ENCODE measurements at places on chromosomes 4 and X.
A peak's percentile ranks its signal among the peaks of the same experiment; 100 is the strongest.

DNA sequence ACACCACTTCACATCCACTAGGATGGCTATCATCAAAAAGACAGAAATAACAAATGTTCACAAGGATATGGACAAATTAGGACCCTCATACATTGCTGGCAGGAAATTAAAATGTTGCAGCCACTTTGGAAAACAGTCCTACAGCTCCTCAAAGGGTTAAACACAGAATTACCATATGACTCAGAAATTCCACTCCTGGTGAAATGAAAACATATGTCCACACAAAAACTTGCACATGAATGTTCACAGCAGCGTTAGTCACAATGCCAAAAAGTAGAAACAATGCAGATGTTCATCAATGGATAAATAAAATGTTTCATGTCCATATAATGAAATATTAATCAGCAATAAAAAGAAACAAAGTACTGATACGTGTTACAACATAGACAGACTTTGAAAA, 15.1 kb downstream of the S100G start:
- DNase-seq, result no peak

GRCh38 chr4:159227378-159227777, 124.5 kb downstream of the RAPGEF2 start:
- DNase-seq, result no peak

- DNase-seq, result peak; percentile 64
These were observed 99.9 kb upstream of the KLHL13 start for GRCh38 chrX:118216509-118216908.

DNA sequence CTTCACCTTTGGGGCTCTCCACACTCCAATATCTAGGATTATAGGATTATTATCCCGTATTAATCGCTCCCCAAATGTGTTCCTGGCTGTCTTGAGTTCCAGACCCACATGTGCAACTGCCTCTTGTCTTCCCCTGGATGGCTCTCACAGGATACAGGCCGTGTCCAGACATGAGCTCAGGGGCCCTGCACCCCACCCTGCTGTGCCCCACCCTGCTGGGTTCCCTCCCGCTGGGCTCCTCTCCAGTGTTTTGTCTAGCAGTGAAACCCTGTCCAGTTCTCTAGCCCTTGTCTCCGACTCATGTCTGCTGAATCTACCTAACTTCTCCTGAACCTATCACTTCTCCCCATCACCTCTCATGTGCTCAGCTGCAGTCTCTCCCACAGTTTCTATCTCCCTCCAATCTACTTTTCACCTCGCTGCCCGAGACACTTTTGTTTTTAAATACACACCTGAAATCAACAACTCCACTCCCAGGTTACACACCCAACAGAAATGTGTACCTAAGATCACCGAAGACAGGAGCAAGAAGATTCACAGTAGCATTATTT, 2.0 kb downstream of the RNF212 start:
- DNase-seq, result no peak

GRCh38 chr4:127781300-127782024, 660 bp upstream of the HSPA4L start:
- DNase-seq, result peak; percentile 46

DNA sequence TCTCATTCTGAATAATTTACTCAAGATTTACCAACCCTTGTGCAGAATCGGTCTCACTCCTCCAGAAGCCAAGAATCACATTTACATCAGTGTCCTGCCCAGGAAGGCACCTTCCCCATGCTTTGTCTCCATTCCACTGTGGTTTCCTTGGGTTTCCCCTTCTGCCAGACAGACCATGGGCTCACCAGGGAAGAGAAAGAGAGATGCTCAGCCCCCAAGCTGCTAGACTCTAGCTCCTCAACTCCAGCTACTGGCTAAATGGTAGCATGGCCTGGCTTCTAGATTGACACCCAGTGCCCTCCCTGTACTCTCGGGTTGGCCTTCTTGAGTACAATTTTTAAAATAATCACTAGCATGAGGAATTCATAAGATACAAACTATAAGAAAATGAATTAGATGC, 12.9 kb downstream of the TLR10 start:
- DNase-seq, result no peak

- no peak for DNase-seq
These were observed 54.7 kb upstream of the ANXA10 start for GRCh38 chr4:168037676-168038075.

DNA sequence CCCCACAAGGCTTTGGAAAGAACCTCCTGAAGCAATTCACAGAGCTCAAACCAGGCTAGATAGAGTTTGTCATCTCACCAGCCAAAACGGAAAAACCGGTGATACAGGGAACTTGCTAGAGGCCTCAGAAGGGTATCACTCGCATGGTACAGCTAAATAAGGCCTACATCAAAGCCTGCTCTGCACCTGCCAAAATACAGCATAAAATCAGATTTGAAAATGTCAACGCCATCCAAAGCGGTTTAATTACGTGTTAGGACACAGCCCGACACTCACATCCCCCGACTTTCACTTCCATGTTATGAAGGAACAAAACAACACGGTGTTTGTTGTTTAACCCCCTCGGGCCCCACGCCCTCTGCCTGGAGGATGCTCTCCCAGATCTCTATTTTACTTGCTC, 65.0 kb downstream of the MAPK10 start:
- DNase-seq, result no peak

DNA sequence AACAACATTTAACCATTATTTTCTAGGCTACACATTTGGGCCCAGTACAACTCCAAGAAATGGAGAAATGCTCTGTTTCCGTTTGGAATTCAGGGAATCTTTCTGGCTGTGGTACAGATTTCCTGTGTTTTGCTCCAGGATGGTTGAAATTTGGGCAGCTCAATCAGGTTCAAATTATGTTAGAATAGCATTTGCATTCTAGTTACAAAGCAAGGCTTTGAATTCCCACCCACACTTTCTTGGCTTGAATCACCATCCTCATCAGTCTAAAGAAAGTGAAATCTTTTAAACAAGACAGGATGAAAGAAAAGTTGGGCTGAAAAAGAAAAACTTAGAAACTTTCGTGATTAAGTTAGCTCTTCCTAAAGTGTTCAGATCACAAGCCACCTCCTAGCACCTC, 98.1 kb upstream of the VCX3B start:
- no peak for DNase-seq

DNA sequence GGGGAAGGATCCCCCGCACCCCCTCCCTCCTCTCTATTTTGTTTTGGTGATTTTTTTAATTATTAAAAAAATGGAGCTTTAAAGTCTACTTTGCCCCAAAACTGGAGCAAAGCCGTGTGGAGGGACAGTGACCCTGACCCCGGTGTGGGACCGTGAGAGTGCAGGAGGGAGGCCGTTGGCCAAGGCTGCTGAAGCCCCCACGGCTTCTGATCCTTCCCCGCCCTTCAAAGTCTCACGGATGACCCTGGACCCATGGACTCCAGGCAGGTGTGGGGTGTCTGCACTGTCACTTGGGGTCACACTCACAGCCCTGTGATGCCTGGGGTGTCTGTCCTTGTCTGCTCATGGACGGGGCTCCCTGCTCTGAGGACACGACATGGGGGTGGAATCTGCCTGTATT, 133.3 kb downstream of the CPZ start:
- DNase-seq, result no peak

DNA sequence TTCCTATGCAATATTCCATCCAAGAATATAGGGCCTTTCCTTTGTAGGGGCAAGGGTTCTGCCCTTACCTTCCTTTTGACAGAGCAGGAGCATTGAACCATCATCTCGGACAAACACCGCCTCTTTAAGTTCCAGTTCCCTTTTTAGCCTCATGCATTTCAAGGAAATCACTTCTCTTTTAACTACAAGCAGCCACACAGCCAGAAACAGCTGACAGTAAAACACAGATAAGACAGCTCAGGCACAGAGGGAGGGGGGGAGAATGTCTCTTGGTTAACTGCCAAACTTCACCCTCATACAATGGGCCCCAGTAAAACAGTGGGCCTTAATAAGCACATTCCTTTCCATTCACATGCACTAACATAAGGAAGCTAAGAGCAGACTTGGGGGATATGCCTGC, 648.3 kb downstream of the GABRG1 start:
- DNase-seq, result no peak

DNA sequence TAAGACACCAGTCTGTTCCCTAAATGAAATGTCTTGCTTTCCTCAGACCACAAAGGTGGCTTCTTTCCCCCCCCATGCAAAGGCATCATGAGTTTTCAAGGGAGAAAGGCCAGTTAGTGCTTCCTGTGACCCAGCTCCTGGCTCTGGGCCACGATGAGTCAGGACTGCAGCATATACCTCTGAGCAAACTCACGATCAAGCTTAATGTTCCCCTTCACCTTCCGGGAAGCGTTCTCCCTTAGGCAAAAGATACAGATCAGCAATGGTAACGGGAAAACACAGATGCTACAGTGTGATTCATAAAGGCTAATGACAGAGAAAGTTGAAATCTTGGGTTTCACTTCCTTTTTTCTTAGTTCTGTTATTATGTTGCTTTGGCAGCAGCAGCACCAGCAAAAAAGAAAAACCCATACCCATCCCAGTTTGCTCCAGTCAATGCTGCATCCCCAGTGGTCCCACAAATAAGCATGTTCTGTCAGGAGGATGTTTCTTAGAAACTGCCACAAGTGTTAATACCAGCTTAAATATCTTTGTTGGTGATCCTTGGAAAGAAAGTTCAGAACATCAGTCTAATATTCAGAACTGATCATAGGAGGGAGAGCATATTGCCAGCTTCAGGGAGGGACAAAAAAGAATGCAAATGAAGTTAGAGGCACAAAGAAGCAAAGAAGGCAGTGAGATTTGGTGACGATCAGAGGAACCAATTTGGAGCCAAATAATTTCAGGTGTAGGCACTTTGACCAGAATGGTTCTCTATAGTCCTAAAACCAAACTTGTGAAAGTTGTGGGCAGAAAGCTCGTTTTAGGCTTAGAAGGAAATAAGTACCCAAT, 41.2 kb downstream of the LONRF3 start:
- no peak for DNase-seq

DNA sequence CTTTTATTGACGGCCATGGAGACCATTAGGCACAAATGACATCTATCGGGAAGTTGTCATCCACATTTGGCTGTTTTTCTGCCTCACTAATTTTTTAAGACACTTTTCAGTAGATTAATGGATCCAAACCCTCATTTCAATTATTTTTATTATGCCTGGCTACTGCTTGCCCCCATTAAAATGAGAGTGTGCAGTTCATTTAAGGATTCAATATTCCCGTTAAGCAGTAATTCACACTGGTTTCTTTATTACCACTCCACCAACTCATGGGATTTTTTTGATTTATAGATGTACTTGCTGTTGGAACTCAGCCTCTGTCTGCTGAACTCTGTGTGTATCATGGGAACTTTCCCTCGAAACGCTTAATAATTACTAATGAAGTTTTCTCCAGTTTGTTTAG, 291.8 kb upstream of the PRKX start:
- no peak for DNase-seq

- no peak for DNase-seq
These were observed 595 bp upstream of the NAP1L2 start for GRCh38 chrX:73215246-73215645.

DNA sequence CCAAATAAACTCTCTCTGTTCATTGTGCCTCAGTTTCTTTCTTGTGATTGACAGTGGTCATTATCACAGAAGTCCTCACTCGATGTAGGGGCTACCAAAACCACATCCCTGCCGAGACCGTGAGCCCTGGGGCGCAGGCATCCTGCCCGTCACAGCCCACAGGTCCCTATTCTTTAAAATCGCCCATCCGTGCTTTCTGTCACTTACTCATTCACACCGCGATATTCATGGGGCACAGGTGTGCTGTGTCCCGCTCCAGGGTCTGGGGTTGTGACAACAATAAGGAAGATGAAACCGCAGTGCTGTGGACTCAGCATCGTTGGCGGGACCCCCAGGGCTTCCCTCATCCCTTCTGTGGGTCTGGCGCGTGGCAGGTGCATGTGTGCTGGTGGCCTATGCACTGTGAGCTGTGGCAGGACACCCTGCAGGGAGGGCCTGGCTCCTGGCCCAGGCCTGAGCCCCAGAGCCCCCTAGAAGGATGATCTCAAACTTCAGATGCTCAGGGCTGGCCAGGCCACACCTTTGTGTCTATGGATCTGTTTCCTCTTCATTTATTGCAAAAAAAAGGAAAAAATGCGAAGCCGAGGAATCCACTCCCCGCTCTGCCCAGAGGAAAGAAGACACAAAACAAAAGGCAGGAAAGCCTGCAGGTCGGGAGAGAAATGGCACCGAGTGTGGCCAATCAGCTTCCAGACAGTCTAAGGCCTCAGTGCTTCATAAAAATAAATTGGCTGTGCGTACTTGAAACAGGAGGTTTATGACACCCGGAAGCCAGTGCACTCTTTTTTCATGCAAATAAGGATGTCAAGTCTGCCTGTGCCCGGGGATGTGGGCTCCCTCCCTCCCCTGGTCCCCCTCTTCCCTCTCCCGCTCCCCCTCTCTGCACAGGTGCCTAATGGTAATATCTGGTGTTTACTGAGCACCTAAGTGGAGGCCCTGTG, 109.5 kb upstream of the ADRA2C start:
- no peak for DNase-seq

DNA sequence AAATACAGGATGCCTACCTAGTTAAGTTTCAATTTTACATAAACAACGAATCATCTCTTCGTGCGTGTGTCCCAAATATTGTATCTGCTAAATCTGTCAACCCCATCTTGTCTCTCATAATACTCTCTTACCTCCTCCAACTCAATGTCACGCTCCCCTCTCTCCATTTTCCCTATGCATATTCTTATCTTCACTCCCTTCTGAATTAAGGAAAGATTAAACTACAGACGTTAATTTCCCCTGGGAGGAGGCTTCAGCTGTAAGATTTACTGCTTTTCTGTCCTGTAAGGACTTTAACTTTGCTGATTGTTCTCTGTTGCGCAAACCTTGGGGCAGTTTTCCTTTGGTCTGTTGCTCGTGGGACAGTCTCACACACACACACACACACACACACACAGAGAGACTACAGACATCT, 455 bp upstream of the ABCB7 start:
- DNase-seq, result peak; percentile 49

DNA sequence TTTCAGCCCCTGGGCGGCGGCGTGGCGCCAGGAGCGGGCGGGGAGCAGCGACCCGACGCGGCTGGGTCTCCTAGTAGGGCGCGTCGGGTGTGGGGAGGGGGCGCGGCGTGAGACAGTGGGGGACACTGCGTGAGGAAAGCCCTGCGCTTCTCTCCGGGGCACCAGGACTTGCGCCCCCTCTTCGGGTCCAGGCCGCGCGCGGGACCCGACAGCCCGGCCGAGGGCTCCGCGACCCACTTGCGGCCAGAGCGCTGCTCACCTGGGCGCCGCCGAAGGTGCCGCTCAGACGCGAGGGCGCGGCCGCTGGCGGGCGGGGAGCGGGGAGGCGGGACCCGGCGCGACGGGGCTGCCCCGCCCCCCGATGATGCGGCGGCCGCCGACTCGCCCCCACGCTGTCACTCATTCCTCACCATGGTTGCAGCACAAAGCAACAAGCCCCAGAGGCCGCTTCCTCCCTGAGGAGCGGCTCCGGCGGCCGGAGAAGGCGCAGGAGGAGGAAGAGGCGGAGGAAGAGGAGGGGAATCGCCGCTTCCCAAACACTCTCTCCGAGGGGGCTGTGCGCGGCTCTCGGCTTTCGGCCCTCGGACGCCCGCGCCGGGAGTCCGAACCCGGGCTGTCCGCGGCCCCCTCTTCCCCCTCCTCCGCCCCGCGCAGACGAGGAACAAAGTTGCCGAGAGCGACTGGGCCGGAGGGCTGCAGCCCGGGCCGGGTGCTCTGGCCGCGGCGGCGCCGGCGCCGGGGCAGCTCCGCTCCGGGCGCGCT, at the start of gene RAPGEF2:
TSS of gene RAPGEF2 (plus strand) at position 458 of the 762 bp plus-strand sequence. CDS start 1,084 bp downstream, outside the sequence.
- DNase-seq, result peak; percentile 94

All from mucosa of descending colon (tissue), 3 donors.